ENCODE measurements at places on chromosomes 3 and 15. TPM values are rescaled to one million over a fixed set of nuclear protein-coding genes. Genes with fewer than 3 reads are reported as not detected.

DNA sequence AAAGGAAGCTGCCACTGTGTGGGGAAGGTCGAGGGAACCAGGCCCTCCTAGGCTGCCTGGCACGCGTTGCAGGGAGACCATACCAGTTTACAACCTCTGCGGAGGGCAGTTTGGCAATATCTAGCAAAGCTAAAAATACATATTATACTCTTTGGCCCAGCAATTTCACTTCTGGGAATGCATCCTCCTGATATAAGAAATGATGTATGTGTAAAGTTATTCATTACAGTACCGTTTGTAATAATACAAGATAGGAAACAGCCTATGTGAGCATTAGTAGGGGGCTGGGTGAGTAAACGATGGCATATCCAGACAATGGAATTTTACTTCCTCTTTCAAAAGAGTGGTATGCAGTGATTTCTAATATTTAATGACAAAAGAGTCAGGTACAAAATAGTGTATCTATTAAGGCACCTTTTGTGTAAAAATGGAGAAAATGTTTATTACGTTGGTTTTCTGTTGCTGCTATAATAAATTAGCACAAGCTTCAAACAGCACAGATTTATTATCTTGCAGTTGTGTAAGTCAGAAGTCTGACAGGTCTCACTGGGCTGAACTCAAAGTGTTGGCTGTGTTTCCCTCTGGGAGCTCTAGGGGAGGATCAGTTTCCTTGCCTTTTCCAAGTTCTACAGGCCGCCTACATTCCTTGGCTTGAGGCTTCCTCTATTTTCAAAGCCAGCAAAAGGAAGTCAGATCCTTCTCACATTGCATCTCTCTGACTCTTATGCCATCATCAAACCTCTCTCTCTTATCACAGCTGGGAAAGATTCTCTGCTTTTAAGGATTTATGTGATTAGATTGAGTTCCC, 9.0 kb downstream of the APOD start:
- no peak for DNase-seq

GRCh38 chr3:178802993-178803693, 266.9 kb downstream of the KCNMB2 start:
- DNase-seq: no peak

DNA sequence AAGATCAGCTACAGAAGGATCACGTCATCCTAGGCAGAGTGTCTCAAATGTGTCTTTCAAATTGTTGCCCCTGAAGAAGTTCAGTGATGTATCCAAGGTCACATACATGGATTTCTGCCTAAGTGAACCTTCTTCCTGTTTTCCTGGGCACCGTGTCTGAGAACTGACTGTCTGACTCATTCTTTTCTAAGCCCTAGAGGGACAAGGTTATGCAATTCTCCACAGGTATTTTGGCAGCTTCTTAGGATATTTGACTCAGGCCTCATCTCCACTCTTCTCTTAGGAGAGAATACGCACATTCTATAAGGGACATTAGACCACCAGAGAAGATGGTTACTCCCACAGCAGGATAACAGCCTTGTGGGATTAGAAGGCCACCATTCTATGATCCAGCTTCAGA, 391.9 kb upstream of the THBS1 start:
- DNase-seq: no peak

DNA sequence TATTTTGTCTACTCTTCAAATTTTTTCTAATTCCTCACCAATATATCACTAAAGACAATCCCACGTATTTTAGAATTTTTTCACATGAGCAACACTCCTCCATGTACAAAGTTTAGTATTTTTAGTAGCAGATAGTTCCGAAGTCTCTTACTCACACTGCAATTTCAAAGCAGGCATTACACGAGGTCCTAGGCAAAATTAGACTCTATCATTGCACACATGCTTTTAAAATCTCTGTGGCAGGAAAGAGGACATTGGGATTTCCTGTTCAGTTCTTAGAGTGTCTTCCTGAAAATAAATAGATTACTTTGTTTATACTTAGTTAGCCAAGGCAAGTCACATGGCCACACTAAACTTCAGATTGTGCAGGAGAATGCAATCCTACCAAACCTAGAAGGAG, 847.7 kb downstream of the ROBO2 start:
- no peak for DNase-seq

DNA sequence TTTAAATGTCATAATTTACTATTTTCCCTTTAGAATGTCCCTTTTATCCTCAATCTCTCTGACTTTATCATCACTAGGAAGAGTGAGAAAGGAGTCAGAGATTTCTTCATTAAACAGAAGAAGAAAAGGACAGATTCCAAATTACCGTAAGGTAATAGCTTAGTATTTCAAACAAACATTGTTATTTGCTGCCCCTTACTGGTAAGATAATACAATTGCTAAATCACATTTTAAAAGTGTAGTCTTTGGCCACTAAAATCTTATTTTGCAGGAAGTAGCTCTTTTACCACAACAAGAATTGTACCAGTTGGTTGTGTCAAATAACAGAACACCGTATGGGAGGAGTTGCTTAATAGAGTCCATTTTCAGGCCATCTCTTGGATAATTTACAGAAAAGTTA, 53.7 kb downstream of the CGGBP1 start:
- DNase-seq: no peak

GRCh38 chr3:24963762-24964625, 464.1 kb upstream of the RARB start:
- no peak for DNase-seq

DNA sequence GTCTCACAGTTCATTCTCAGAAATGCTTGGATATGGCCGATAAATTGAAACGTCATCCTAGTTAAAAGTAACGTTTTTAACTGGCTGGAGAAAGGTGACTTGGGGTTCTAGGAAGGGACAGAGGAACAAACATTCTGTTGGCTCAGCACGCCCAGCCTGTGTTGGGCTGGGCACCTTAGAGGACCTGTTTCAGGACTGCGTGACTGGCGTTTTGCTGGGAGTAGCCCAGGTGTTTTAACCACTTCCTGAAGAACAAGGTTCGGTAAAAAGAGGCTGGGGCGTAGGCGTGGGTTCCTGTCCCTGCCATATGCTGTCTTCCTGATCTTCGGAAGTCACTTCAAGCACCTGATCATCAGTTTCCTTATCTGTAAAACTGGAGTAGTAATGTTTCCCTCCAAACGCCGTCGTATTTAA, 1.1 kb upstream of the TLNRD1 start:
- DNase-seq: no peak

GRCh38 chr15:55289011-55289745, 435 bp downstream of the RAB27A start:
- DNase-seq: no peak

- no peak for DNase-seq
Observed at GRCh38 chr15:80984856-80985255, 4.8 kb downstream of the MESD start.

- DNase-seq: no peak
Observed at GRCh38 chr3:195104340-195104739, 166.6 kb downstream of the XXYLT1 start.

- no peak for DNase-seq
Observed at GRCh38 chr15:27589260-27589659, 509.9 kb downstream of the OCA2 start.

DNA sequence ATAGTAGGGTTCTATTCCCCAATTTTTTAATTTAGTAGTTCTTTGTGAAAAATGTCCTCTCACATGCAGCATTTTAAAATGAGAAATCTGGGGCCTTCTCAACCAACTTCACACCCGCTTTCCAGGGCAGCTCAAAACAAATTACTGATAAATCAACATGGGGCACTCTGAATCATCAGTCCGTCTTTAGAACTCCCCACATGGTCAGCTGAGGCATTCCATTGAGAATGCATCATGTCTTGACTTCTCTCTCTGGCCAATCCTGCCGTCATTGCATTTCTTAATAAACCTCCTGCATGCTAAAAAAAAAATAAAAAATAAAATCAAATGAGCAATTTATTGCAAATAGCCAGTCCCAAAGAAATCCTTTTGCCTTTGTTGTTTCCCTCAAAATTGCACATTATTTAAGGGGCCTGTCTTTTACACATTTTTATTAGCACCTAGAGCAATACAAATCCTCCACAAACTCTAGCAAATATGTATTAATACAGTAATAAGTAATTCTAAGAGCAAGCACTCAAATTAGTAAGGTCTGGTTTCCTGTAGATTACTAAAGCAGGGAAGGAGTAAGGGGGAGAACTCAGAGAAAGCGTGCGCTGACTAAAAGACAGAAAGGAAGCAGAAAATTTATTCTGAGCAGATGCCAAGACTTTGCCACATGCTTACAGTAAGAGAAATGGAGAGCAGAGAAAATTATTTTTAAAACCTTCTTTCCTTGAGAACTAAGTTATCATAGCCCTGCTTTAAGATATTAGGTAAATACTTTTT, 175.7 kb downstream of the TNIK start:
- no peak for DNase-seq

- no peak for DNase-seq
Observed at GRCh38 chr3:98777801-98778220, 14.7 kb downstream of the ST3GAL6 start.

DNA sequence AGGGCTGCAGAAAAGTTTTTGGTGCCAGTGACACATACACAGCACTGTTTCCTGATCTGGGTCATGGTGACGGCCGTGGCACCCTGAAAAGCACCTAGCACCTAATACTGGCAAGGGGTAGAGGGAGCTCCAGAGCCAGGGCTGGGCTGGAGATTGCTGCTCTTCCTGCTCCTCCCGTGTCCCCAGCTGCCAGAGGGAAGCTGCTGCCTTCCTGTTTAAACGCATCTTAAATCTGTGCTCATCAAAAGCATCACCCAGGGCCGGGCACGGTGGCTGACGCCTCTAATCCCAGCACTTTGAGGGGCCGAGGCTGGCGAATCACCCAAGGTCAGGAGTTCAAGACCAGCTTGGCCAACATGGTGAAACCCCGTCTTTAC, 156.7 kb upstream of the MEF2A start:
- DNase-seq: no peak

DNA sequence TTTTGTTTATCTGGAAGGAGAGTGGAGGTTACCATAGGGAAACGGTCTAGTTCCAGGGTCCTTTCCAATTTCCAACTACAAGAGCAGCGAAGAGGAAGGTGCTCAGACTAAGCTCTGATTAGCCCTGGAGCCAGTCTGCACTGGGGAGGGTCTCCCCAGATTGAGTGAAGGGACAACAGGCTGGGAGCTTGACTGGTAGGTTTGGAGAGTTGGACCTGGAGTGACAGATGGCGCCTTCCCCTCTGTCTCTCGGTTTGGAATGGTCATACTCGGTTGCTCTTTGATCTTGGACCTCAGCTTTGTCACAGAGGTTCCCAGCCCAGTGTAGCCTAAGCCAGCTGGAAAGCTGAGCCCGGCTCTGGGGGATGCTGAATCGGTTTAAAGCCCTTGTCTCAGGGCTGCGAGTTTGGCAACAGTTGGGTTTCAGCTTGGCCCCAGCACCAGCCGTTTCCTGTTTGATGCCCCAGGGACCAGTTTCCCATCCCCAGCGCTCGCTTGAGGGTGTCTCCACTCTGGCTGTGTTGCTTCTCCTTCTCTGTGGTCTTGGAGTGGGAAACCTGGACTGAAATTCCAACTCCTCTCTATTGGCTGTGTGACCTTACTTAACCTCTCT, 53.1 kb upstream of the ULK4 start:
- DNase-seq: no peak

DNA sequence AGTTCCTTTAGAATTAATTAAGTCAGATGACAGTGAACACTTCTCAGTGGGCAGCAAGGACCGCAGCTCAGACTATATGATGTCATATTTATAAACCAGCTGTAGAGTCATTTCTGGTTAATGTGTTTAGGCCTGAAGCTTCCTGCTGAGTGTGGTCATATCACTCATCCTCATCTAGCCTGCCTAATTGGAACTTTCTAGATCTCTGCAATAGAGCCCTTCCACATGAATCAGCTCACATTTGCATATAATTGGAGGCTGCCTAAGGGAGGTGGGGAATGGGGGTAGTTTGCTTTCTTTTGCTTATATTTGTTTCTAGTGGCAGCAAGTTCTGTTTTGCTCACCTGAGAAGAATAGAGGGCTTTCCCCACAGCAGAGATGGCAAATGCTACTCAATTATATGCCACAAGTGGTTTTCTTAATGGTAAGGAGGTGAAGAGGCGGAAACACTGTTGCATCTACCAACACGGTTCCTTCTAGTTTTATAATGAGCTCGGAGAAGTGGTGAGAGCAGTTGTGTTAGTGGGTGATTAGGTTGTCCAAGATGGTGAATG, 148.1 kb downstream of the KLHL25 start:
- DNase-seq: no peak

DNA sequence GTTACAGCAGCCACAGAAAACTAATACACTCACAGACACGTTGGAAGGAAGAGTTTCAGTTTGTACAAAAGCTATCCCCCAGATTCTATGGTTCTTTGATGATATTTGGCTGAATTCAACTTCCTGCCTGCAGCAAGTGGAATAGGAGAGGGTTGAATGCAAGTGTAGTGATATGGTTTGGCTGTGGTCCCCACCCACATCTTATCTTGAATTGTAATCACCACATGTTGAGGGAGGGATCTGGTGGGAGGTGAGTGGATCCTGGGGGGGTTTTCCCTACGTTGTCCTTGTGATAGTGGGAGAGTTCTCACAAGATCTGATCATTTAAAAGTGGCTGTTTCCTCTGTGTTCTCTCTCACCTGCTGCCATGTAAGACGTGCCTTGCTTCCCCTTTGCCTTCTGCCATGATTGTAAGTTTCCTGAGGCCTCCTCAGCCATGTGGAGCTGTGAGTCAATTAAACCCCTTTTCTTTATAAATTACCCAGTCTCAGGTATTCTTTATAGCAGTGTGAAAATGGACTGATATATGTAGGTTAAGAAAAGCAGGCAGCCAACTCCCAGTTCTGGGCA, 29.8 kb downstream of the NMNAT3 start:
- DNase-seq: no peak

- DNase-seq: no peak
Observed at GRCh38 chr3:160796089-160796812, 40.2 kb downstream of the PPM1L start.

DNA sequence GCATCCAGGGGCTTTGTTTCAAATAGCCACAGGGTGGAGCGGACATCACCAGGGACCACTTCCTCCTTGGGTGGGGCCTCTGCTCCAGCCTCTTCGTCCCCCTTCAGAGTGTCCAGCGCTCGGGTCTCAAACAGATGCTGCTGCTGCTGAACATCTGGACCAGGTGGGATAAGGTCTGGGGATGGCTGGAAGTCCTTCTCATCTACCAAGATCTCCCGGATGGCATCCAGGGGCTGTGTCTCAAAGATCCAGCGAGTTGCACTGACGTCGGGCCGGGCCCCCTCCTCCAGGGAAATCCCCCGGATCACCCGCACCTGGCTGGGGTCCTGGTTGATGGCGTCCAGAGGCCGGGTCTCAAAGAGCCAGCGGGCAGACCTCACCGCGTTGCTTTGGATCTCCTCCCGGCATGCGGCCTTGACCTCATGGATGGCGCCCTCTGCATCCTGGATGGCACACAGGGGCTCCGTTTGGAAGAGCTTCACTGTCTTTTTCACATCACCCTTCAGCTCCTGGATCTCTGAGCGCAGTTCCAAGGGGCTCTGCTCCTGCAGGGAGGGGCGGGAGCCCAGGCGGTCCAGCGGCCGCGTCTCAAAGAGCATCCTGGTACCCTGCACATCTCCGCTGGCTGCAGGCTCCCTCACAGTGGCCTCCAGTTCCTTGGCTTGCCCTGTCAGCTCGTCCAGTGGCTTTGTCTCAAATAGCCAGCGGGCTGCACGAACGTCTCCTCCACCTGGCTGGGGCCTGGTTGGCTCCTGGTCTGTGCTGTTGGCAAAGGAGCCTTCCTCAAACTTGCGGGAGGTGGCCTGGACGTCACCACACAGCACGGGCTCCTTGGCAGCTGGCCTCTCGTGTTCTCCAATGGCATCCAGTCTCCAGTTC, 3.9 kb downstream of the XIRP1 start:
- no peak for DNase-seq

RHCG gene
- 0.16 TPM for total RNA-seq

KLHL6 gene
- 1.7 TPM for total RNA-seq

ZBED2 gene
- total RNA-seq: not detected

MEIS2 gene
- total RNA-seq: 163 TPM

CLDN11 gene
- total RNA-seq: 28.1 TPM

KIF23 gene
- total RNA-seq: 32.5 TPM

GABRB3 gene
- 2.3 TPM for total RNA-seq
